ENCODE measurements at places on chromosomes 1 and 21.

DNA sequence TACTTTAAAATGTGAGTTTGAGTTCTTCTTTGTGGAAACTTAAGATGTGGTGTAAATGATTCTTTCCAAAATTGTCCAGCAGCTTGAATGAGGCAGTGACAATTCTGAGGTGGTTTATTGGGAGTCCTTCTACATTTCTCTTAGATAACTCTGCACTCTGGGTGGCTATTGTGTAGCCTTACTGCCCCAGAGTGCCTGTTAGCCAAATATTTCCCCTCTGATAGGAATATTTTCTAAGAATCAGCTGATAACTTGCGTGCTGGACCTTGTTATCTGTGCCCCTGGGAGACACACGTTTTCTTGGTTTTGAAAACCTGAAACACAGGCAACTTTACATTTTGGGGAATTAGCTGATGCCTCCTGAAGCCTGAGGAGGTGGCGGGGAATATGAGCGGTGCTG lies 91.6 kb downstream of the CD247 start:
- H3K4me1 ChIP-seq: peaks cover 33% of the 10 kb centered on the region
- no peaks in the 10 kb centered on the region for H3K36me3 ChIP-seq
- peak overlapping the region; percentile 81 for H3K27ac ChIP-seq
- no peak overlapping the region for H3K4me3 ChIP-seq

DNA sequence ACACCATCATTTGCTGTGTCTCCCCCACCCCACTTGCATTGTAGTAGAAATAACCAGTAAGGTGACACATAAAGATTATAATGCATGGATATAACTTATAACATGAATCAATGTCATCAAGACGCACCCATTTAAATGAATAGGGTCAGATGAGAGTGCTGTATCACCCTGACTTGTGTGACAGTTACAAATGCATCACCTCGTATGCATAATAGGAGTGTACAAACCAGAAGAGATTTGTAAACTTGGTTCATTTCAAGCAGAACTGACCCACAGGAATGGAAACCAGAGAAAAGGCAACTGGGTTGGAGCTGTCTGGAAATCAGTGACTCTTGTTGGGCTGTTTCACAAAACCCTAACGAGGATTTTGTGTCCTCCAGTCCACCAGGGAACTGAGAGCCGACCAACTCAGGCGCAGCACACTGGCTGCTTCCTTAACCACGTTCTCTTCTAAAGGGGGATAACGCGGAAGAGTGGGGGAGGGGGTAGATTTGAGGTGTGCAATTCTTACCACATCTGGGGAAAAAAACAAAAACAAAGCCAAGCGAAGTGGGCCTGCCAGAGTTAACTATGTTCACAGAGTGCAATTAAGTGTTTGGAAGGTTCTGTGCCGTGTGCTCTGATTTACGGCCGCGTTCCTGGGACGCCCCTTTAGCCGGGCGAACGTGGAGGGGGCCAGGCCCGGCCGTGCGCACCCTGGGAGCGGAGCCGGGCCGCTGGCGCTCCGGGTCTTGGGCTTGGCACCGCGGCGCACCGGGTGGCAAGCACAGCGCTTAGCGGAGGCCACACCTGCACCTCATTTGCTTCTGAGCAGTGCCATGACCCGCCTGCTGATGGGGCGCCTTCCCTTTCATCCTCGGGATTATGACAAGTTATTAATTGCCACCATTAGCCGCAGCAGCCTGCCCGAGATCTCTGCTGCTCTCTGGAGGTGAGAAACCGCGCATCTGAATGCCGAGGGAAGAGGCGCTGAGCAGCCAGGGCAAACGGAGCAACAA lies 248.8 kb upstream of the FOXD3 start:
- H3K4me3 ChIP-seq: no peak overlapping the region
- no peaks in the 10 kb centered on the region for H3K4me1 ChIP-seq
- no peak for DNase-seq
- H3K27ac ChIP-seq: no peak overlapping the region
- no peaks in the 10 kb centered on the region for H3K36me3 ChIP-seq

- no peaks in the 10 kb centered on the region for H3K36me3 ChIP-seq
- no peaks in the 10 kb centered on the region for H3K4me1 ChIP-seq
- H3K4me3 ChIP-seq: no peak overlapping the region
- DNase-seq: no peak
- H3K27ac ChIP-seq: no peak overlapping the region
These were observed 115.0 kb downstream of the TTLL7 start for GRCh38 chr1:83883979-83884378.

DNA sequence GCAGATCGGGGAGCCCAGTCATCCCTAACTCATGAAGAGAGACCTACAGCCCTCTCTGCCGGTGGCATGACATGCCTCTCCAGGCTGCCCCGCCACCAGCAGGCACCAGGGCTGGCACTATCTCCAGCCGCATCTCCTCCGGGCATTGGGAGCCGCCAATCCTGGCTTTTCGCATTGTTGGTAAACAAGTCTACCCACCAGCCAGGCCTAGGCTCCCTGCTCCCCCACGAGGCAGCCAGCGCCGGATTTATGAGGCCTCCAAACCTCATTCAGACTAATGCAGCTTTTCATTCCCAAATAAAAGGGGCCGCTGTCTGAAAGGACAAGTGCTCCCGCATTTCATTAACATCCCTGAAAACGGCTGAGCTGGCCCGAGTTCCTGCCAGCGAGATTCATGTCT lies 3.4 kb upstream of the GRIK3 start:
- H3K4me1 ChIP-seq: peaks cover 3% of the 10 kb centered on the region
- DNase-seq: no peak
- H3K36me3 ChIP-seq: peaks cover 9% of the 10 kb centered on the region
- peaks cover 79% of the 10 kb centered on the region for H3K27me3 ChIP-seq
- no peak overlapping the region for H3K27ac ChIP-seq
- no peak overlapping the region for H3K4me3 ChIP-seq

DNA sequence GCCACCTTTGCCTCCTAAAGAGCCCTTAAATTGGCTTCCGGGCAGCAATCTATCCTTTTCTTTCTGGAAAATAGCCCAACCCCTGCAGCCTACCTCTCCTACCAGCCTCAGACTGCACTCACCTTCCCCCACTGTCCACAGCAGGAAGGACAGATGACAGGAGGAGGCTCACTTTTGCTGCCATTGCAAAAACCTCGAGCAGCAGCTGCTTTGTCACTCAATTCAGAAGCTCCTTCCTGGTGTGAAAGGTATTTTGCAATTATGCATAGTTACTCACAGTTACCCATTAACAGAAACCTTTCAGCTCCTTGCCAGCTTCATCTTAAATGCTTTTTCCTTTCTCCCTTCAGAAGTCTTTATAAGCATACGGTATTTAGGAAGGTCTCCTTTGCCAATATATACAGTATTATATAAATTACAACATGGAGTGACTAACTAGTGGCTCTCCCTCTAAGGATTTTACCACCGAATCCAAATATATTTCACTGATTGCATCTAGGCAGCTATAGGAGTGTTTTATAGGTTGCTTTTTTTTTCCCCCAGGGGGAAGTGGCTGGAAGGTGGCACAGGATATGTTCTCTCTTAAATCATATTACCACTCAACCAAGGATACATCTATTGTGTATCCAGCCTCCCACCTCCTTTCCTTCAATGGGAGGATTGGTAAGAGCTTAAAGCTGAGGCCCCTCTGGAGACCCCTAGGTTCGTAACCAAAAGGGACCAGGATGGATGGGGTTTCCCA lies 142.1 kb upstream of the IPO9 start:
- DNase-seq: no peak
- H3K4me1 ChIP-seq: peaks cover 6% of the 10 kb centered on the region
- H3K27me3 ChIP-seq: peaks cover 20% of the 10 kb centered on the region
- no peak overlapping the region for H3K27ac ChIP-seq

GRCh38 chr1:33275195-33275594 lies 18.9 kb downstream of the ZNF362 start:
- peak overlapping the region; percentile 95 for H3K27ac ChIP-seq
- peaks cover 33% of the 10 kb centered on the region for H3K4me1 ChIP-seq
- H3K27me3 ChIP-seq: no peaks in the 10 kb centered on the region
- H3K4me3 ChIP-seq: no peak overlapping the region
- peaks cover 6% of the 10 kb centered on the region for H3K36me3 ChIP-seq

DNA sequence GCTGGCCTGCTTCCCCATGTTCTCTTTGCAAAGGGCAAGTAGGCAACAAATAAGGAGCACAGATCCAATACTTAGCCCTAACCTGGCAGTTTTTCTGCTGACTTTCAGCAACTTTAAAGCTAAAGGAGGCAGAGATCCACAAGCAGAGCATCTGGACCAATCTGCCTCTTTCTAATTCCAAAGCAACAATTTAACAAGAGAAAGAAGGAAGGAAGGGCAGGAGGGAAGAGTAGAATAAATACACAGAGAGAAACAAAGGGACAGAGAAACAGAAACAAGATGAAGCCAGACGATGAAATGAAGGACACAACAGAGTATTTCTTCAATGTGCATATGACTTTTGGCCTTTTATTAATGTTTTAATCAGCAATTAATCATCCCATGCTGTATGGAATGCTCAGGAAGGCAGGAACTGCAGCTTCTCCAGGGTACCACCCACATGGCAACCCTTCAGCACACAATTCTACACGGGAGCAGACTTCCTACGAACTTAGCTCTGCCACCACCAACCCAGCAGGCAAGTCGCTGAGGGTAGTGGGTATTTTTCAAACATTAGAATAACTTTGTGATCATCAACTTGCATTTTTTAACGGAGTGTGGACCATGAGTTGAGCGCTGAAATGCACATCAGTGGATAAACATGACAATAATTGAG lies 15.3 kb downstream of the CLCC1 start:
- H3K4me3 ChIP-seq: no peak overlapping the region
- no peaks in the 10 kb centered on the region for H3K27me3 ChIP-seq
- DNase-seq: no peak
- peaks cover 6% of the 10 kb centered on the region for H3K36me3 ChIP-seq
- peak overlapping the region; percentile 81 for H3K27ac ChIP-seq
- H3K4me1 ChIP-seq: peaks cover 14% of the 10 kb centered on the region

GRCh38 chr1:237817277-237817676 lies 73.4 kb downstream of the ZP4 start:
- no peaks in the 10 kb centered on the region for H3K4me1 ChIP-seq
- no peak for DNase-seq
- H3K27ac ChIP-seq: no peak overlapping the region

GRCh38 chr21:37338671-37339551 lies 27.7 kb upstream of the DYRK1A start:
- H3K27ac ChIP-seq: peak overlapping the region; percentile 4
- no peak overlapping the region for H3K4me3 ChIP-seq
- H3K36me3 ChIP-seq: no peaks in the 10 kb centered on the region
- H3K27me3 ChIP-seq: peaks cover 15% of the 10 kb centered on the region
- no peak for DNase-seq
- H3K4me1 ChIP-seq: no peaks in the 10 kb centered on the region

DNA sequence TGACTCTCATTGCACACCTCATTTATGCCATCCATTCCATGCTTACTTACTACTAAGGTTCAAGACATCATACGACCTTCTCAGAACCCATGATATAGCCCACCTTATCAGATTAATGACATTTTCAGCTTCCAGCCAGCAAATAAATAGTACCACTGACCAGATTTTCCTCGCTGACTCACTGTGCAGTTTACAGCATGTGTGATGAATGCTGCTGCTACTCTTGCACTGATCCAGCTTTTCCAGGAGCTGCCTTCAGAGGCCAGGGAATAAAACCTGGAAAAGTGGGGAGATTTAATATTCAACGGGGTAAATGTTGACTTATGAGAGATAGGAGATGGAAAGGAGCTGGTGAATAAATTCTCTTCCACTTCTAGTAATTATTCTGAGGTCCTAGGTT lies 247.1 kb downstream of the COL11A1 start:
- H3K27me3 ChIP-seq: no peaks in the 10 kb centered on the region
- no peak overlapping the region for H3K27ac ChIP-seq
- no peak for DNase-seq
- no peaks in the 10 kb centered on the region for H3K36me3 ChIP-seq

DNA sequence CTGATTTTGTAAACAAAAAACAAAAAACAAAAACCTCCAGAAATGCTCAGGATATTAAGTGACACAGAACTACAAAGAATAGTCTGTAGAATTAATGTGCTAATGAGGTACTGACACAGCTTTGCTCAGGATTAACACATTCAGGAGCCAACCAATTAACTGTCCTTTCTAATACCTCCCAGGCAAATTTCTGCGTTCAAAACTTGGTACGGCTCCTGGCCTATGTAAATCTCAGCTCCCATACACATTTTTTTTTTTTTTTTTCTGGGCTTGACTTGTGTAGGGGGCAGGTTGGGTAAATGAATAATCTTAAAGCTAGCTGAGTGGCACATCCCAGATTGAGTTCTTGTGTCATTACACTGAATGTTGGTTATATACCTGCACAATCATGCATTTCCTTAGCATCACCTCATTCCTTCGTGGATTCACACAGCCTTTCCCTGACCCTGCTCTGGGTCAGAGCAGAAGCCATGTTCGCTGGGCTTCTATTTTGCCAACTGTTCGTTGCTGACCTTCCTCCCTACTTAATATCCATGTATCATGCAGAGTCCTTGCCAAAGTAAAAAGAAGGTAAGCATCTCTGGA lies 12.6 kb upstream of the IER5 start:
- no peak overlapping the region for H3K4me3 ChIP-seq
- no peak for DNase-seq
- peaks cover 49% of the 10 kb centered on the region for H3K27me3 ChIP-seq
- H3K27ac ChIP-seq: no peak overlapping the region

DNA sequence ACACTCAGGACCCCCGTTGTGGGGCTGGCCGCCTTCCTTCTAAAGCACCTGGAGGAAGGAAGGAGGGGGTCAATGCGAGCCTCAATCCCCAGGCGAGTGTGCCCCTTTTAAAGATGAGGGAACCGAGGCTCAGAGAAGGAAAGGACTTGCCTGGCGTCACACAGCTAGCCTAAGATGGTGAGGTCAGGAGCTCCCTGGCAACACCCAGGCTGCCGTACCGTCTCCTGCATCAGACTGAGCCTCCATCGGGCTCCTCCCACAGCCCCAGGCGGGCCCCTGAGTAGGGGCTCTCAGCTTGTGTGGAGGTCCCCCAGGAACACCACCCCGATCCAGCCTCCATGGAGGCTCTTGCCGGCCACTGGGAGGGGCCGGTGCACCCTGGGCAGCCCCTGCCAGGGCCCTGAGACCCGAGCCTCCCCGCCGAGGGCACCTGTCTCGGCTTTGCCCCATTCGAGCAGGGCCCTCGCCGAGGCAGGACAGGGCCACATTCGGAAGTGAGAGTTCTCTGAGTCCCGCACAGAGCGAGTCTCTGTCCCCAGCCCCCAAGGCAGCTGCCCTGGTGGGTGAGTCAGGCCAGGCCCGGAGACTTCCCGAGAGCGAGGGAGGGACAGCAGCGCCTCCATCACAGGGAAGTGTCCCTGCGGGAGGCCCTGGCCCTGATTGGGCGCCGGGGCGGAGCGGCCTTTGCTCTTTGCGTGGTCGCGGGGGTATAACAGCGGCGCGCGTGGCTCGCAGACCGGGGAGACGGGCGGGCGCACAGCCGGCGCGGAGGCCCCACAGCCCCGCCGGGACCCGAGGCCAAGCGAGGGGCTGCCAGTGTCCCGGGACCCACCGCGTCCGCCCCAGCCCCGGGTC lies at the start of gene AIRE:
TSS of gene AIRE (plus strand) at position 739 of the 855 bp plus-strand sequence. CDS start 131 bp downstream, outside the sequence.
- H3K4me3 ChIP-seq: no peak within 1 kb of the TSS
- no peak within 1 kb of the TSS for H3K27ac ChIP-seq
- H3K27me3 ChIP-seq: no peaks in the 10 kb centered on the region
- H3K36me3 ChIP-seq: no peaks in the 10 kb centered on the region

GRCh38 chr21:44614161-44614631 lies 2.3 kb downstream of the KRTAP10-8 start:
- H3K27ac ChIP-seq: no peak overlapping the region
- no peak overlapping the region for H3K4me3 ChIP-seq
- H3K27me3 ChIP-seq: no peaks in the 10 kb centered on the region
- no peaks in the 10 kb centered on the region for H3K36me3 ChIP-seq

- no peak for DNase-seq
- H3K4me3 ChIP-seq: no peak overlapping the region
- H3K27me3 ChIP-seq: no peaks in the 10 kb centered on the region
- H3K27ac ChIP-seq: no peak overlapping the region
- H3K4me1 ChIP-seq: no peaks in the 10 kb centered on the region
These were observed 19.6 kb upstream of the CLDN17 start for GRCh38 chr21:30186242-30186641.

Measured in T-helper 17 cell (primary cell).